ENCODE measurements at places on chromosomes 2 and 18. TPM values are rescaled to one million over a fixed set of nuclear protein-coding genes. Genes with fewer than 3 reads are reported as not detected.

GRCh38 chr18:36297417-36298125, at the start of gene FHOD3:
Gene FHOD3, plus strand, starts transcription at chr18:36297713. Its CDS starts 123 bp downstream, at chr18:36297836.
- H3K4me3 ChIP-seq, result peak within 1 kb of the TSS; percentile 52
- peak within 1 kb of the TSS; percentile 49 for H3K27ac ChIP-seq
- no peaks in the 10 kb centered on the region for H3K36me3 ChIP-seq
- no peaks in the 10 kb centered on the region for H3K27me3 ChIP-seq

DNA sequence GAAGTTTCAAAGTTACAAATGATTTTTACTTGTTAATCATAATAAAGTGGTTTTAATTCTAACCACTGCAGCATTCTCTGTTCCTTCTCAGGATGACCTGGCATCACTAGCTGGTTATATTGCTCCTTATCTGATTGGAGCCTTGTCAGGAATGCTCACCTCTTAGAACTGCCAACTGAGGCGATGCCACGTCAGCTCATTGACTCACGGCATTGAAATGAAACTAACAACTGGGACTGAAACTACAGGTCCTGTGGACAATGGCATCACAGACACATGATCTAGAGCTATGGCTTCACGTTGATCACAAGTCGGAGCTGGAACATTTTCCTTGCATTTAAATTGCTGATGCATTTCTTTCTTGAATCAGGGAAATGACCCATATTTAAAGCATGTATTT, 54.9 kb upstream of the MAP2 start:
- H3K36me3 ChIP-seq, result no peaks in the 10 kb centered on the region
- peak overlapping the region; percentile 31 for H3K27ac ChIP-seq
- peak; percentile 97 for DNase-seq
- H3K4me3 ChIP-seq, result no peak overlapping the region
- H3K4me1 ChIP-seq, result peaks cover 8% of the 10 kb centered on the region
- H3K27me3 ChIP-seq, result no peaks in the 10 kb centered on the region

- no peak overlapping the region for H3K4me3 ChIP-seq
- no peak overlapping the region for H3K27ac ChIP-seq
- peaks cover 6% of the 10 kb centered on the region for H3K27me3 ChIP-seq
Observed at GRCh38 chr2:26615336-26615859, 25.8 kb downstream of the CIB4 start.

GRCh38 chr2:38600242-38600891, 2.4 kb downstream of the HNRNPLL start:
- no peak overlapping the region for H3K27ac ChIP-seq
- DNase-seq, result no peak
- peaks cover 28% of the 10 kb centered on the region for H3K4me1 ChIP-seq
- H3K4me3 ChIP-seq, result no peak overlapping the region

- DNase-seq, result no peak
- H3K4me1 ChIP-seq, result no peaks in the 10 kb centered on the region
- H3K27me3 ChIP-seq, result peaks cover 9% of the 10 kb centered on the region
- no peak overlapping the region for H3K27ac ChIP-seq
- no peak overlapping the region for H3K4me3 ChIP-seq
Observed at GRCh38 chr2:67752199-67752598, 310.6 kb downstream of the C1D start.

MAP3K20 gene
- 40.0 TPM for total RNA-seq

DNA sequence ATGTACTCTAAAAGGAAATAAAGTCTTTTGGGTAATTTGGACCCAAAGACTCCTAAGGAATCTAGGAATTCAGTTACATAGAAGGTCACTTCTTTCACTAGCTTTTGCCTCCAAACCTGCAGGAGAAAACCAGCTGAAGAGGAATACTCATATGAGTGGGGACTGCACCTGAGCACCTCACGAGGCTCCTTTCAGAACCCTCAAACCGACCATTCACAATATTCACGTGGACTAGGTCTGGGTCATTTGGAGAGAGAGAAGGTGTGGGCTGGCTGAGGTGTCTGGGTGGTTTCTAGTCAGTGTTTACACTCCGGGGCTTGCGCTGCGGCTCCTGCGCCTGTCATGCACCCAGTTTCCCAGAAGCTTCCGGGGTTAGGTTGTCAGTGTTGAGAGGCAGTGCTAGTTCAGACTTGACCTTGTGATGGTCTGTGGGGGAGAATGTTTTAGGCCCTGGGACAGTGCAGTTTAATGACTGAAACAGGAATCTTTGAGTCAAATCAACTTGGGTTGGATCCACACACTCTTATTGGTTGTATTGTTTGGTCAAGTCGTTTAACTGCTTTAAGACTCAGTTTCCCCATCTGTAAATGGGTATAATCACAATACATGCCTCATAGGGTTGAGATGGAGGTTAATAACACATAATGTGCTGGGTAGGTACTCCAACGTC, 78.4 kb downstream of the LIMS1 start:
- peaks cover 19% of the 10 kb centered on the region for H3K4me1 ChIP-seq
- DNase-seq, result no peak
- no peak overlapping the region for H3K27ac ChIP-seq

- no peak for DNase-seq
- H3K4me1 ChIP-seq, result peaks cover 37% of the 10 kb centered on the region
- peak overlapping the region; percentile 78 for H3K4me3 ChIP-seq
- peaks cover 16% of the 10 kb centered on the region for H3K36me3 ChIP-seq
- H3K27me3 ChIP-seq, result no peaks in the 10 kb centered on the region
- peak overlapping the region; percentile 90 for H3K27ac ChIP-seq
Observed at GRCh38 chr18:3451989-3452749, 2.2 kb downstream of the TGIF1 start.

GRCh38 chr2:164803776-164804466, 37.7 kb downstream of the COBLL1 start:
- no peak for DNase-seq
- no peak overlapping the region for H3K4me3 ChIP-seq
- H3K27me3 ChIP-seq, result no peaks in the 10 kb centered on the region
- H3K36me3 ChIP-seq, result no peaks in the 10 kb centered on the region
- no peaks in the 10 kb centered on the region for H3K4me1 ChIP-seq
- H3K27ac ChIP-seq, result no peak overlapping the region

RGPD3 gene
- total RNA-seq, result 0.15 TPM

GRCh38 chr2:238381341-238382115, 45.2 kb upstream of the ASB1 start:
- H3K4me1 ChIP-seq, result peaks cover 30% of the 10 kb centered on the region
- H3K27me3 ChIP-seq, result no peaks in the 10 kb centered on the region
- peak overlapping the region; percentile 46 for H3K27ac ChIP-seq
- H3K4me3 ChIP-seq, result no peak overlapping the region

- no peak overlapping the region for H3K27ac ChIP-seq
- no peaks in the 10 kb centered on the region for H3K4me1 ChIP-seq
- DNase-seq, result no peak
- H3K27me3 ChIP-seq, result peaks cover 45% of the 10 kb centered on the region
Observed at GRCh38 chr2:29640360-29640759, 281.0 kb downstream of the ALK start.

DNA sequence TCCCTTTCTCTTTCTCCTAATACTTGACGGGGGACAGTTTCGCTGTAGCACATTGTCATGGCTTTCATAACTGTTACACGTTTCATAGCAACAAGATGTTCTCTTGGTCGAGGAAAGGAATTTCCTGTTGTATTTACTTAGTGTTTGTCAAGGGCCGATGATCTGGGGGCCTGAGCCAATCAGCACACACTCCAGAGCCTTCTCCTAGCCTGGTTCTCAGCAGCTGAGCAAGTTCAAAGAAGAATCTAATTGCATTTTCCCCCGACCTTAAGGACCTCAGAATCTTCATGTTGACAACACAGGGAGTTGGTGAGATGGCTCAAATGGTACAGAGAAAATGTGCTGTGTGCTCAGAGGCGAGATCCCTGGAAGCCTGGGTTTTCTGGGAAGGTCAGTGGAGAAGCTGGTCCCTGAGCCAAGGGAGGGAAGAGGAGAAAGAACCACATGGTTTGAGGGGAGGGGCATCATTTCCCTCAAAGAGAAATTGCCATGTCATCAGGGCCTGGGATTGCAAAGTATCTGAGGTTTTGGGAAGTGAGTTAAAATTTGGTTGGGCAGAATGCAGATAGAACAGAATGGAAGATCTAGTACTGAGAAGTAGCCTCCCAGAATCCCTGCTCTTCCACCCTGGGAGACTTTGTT, 76.9 kb upstream of the AGAP1 start:
- no peaks in the 10 kb centered on the region for H3K36me3 ChIP-seq
- no peak overlapping the region for H3K27ac ChIP-seq
- H3K4me1 ChIP-seq, result no peaks in the 10 kb centered on the region
- no peak overlapping the region for H3K4me3 ChIP-seq

CNOT11 gene
- 57.8 TPM for total RNA-seq

NAB1 gene
- total RNA-seq, result 43.8 TPM

- no peaks in the 10 kb centered on the region for H3K27me3 ChIP-seq
- peak overlapping the region; percentile 82 for H3K27ac ChIP-seq
- H3K4me1 ChIP-seq, result peaks cover 4% of the 10 kb centered on the region
- H3K36me3 ChIP-seq, result peaks cover 2% of the 10 kb centered on the region
- peak overlapping the region; percentile 80 for H3K4me3 ChIP-seq
Observed at GRCh38 chr2:8684878-8685696, 3.2 kb downstream of the ID2 start.

- no peak overlapping the region for H3K27ac ChIP-seq
- H3K27me3 ChIP-seq, result no peaks in the 10 kb centered on the region
- H3K4me3 ChIP-seq, result no peak overlapping the region
- no peaks in the 10 kb centered on the region for H3K36me3 ChIP-seq
Observed at GRCh38 chr2:144587306-144587705, 67.4 kb upstream of the ZEB2 start.

NTSR2 gene
- not detected for total RNA-seq

DNA sequence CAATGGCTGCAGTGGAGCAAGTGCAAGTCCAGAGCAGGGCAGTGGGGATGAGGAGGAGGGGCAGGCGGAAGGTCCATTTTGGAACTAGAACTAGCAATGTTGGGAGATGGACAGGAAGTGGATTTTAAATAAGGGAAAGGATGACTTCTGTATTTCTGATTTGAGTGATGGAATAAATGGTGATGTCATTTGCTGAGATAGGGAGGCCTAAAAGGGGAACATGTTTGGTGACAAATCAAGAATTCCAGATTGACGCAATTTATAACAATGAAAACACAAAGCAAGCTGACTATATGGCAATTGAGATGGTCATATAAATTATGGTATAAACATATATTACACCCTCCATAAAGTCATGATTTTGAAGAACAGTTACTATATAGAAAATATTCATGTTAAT, 209.3 kb downstream of the SS18 start:
- no peaks in the 10 kb centered on the region for H3K4me1 ChIP-seq
- H3K4me3 ChIP-seq, result no peak overlapping the region
- no peak for DNase-seq

DNA sequence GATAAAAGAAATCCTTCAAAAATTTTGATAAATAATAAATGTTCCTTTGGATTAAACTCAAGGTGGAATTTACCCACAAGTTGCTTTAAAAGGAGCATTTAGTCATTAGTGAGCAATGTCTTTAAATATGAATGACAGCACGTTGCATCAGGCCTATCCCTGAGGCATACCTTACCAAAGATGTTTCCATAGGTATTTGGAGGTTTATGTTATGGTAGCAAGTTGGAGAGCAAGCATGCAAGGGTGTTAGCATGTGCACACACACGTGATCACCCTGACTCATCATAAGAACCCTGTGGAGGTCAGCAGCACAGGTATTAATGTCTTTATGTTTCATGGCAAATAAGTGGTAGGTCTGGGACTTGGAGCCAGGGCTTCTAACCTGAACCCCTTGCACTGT, 159.9 kb downstream of the ACTR3 start:
- H3K36me3 ChIP-seq, result no peaks in the 10 kb centered on the region
- no peaks in the 10 kb centered on the region for H3K4me1 ChIP-seq
- H3K27me3 ChIP-seq, result peaks cover 13% of the 10 kb centered on the region
- no peak overlapping the region for H3K4me3 ChIP-seq

GRCh38 chr2:210224941-210225672, at the start of gene ACADL:
Gene ACADL, minus strand, starts transcription at chr2:210225447. Its CDS starts 184 bp downstream, at chr2:210225263.
- H3K27me3 ChIP-seq, result no peaks in the 10 kb centered on the region
- no peaks in the 10 kb centered on the region for H3K4me1 ChIP-seq
- no peaks in the 10 kb centered on the region for H3K36me3 ChIP-seq
- no peak within 1 kb of the TSS for H3K4me3 ChIP-seq
- DNase-seq, result no peak
- H3K27ac ChIP-seq, result no peak within 1 kb of the TSS

Data from HCT116 (cell line).